Head of caudate nucleus (tissue), 42 donors: ENCODE measurements at places on chromosomes 7 and 10.

- no peak for DNase-seq
Observed at GRCh38 chr10:74612195-74612594, 214.2 kb upstream of the KAT6B start.

GRCh38 chr7:29805031-29805430 is 1.3 kb upstream of the WIPF3 start:
- DNase-seq, result no peak

DNA sequence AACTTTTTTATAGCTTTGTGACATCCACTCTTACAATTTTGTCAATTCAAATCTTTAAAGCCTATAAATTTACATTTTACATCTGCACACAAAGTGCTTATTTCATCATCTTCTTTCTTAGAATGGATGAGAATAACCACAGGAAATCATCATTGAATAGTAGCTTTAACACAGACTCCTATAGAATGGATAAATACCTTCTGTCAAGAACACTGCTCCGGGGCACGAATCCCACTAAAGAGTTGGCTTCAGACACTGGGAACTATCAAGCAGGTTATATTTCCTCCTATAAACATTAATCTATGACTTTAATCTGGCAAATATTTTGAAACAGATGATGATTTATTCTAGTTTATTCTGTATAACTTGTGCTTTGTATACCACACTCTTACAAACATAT is 269.7 kb upstream of the TPK1 start:
- no peak for DNase-seq

DNA sequence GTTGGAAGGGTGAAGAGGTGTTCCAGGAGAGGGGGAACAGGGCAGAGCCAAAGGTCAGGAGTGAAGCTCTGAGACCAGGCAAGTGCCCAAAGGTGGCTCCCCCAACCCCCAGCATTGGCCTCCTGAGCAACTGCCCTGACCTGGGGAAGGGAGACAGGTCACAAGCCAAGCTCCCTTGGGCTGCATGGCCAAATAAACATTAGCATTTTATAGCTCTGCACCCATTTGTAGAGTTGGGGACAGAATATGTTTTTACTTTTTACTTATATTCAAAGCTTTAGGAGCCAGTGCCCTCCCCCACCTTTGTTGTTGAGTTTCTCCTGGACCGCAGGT is 4.0 kb downstream of the UNC5B start:
- DNase-seq, result no peak

DNA sequence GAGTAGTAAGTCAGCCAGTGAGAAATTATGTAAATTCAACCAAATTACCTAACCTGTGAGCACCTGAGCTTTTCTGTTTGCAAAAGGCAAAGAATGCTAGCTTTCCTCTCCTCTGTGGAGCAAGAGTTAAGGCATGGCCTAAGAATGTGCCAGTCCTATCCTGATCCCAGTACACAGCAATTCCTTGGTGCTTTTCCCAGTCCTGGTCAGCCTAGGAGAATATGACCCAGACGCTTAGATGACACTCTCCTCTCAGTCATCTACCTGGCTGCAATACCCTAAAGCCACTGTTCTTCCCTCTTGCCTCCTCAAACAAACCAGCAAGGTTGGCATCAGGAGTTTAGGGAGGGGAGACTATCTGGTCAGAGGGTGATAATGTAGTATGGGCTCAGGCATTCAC is 4.1 kb downstream of the PDLIM1 start:
- DNase-seq, result no peak

DNA sequence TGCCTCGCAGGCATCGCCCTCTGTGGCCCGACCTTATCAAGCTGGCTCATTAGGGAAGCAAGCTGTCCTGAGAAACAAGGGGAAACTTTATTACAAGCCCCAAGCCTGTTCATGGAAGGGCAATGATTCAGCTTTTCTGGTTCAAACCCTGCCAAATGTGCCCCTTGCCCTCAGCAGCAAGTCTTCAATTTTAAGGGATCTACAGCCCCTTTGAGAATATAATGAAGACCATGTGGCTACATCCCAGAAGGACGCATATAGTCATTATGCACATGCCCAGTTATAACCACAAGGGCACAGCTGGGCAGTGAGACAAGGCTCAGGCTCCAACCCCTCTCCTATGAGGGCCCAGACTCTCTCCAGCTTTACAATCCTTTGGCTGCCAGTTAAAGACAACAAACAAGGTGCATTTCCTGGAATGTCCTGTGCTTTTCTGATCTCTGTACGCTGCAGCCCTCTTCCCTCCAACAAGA is 56.7 kb downstream of the DDC start:
- DNase-seq, result no peak

- DNase-seq, result no peak
Observed at GRCh38 chr10:4819707-4820106, 6.3 kb upstream of the AKR1E2 start.

- no peak for DNase-seq
Observed at GRCh38 chr10:26703096-26703495, 5.6 kb downstream of the PDSS1 start.

DNA sequence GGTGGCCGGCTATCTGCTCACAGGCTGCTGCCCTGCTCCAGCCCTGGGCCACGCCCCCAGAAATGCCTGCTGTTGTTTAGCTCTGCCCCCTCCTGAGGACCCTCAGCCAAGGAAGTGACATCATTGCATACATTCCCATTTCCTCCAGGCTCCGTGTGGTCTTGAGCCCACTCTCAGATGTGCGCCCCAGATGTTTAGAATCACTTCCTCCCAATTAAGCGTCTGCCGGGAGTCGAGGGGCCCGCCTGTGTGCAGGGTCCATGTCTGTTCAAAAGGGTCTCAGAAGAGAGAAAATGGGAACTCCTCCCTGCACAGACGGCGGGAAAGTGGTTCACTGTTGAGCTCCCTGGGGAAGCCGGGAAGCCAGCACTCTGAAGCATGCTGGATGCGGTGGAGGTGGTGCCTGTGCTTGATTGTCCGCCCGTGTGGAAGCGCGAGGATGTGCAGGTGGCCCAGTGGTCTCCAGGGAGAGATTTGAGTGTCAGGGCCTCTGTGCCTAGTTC is 116.9 kb upstream of the PPIF start:
- no peak for DNase-seq

DNA sequence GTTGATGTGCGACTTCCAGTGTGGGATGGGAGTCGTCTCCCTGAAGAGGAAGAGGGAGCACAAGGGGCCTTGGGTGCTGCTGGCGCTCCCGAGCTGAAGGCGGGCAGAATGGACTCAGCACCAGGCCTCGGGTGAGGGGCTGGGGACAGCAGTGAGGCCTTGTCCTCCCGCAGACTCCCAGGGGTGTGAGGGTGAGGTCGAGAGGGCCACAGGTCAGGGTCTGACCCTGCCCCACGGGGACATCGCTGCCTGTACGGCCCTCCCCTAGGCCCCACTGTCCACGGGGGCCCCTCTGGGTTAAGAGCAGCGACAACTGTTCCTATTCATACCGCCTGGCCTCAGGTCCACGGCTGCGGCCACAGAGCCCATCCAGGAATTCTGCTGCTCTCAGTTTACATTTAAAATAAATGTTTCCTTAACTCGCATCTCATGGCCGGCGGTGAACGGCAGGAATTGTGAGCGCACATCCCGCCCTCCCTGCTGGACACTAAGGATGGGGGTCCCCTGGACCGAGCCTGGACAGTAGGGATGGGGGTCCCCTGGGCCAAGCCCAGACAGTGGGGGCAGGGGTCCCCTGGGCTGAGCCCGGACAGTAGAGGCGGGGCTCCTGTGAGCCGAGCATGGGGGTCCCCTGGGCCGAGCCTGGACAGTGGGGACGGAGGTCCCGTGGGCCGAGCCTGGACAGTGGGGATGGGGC is 61.7 kb downstream of the PDGFA start:
- no peak for DNase-seq

- no peak for DNase-seq
Observed at GRCh38 chr7:113176836-113177235, 58.5 kb upstream of the SMIM30 start.

DNA sequence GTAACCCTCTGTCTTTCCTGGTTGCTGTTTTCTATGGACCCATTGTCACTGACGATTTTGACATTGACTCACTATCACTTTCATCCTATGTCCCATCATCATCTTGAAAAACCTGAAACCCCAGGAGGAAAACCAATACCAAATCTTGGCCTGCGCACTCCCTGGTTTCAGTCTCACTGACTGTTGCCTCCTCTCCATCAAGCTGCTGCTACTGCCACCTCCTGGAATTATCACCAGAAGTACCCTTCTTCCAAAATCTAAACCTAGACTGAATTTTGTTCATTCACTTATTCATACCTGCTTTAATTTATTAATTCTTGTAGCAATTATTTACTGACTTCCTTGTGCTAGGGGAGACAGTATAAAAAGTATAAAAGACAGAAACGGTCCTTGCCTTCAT is 44.5 kb upstream of the ACBD5 start:
- no peak for DNase-seq

GRCh38 chr7:112118581-112119566 is 87.3 kb downstream of the DOCK4 start:
- DNase-seq, result no peak

DNA sequence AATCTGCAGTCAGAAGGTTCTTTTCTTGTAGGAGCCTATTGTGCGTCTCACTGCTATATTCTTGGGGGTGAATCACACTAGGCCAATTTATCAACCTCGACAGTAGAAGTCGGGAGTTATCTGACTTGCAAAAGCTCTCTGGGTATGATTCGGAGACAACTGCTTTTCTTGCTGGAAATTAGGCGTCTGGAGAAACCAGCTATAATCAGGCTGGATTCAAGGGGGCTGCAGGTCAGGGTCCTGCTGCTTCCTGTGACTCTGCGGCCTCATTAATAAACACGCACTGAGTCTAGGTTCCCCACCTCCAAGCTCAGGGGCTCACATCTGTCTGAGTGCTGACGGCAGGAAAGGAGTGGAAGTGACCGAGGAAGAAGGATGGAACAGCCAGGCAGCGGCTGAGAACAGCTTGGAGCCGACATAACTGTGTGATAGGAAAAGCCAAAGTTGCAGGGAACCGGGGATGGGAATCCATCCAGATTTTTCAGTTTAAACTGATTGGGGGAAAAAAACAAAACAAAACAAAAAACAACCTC is 184.6 kb downstream of the FANK1 start:
- DNase-seq, result no peak

DNA sequence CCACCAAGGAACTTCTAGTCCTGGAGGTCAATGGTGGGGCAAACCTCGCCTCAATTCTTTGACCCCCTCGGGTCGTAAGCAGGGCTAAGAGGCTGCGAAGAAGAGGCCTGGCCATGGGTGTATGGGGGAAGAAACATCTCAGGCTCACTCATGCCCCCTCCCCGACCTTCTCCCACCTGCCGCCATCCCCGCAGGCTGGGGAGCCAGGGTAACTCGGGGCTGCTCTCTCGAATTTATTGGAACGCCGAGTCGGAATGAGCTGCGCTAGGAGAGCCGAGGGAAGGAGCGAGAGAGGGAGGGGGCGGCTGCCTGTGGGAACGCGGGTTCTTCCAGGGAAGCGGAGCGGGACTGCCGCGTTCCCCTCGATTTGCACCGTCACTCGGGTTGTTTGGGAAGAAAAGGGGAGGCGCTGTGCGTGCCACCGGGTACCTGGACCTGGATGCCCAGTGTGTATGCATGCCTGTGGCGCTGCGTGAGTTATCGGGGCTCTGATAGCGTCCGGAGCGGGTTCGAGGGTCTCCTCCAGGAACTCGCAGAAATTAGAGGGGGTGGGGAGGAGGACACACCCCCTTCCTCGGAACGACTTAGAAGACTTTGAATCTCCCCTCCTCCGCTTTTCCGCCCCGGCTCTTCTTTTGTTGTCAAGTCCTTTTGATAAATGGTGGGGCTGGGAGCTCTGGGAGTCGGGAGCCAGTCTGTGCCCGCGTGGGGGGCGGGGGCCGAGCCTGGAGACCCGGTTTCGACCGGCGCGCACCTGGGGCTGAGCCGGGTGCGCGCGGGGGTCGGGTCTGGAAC is 1.8 kb upstream of the ZNF503 start:
- DNase-seq, result peak; percentile 66

GRCh38 chr10:78044699-78045098 is 11.0 kb downstream of the RPS24 start:
- DNase-seq, result no peak

DNA sequence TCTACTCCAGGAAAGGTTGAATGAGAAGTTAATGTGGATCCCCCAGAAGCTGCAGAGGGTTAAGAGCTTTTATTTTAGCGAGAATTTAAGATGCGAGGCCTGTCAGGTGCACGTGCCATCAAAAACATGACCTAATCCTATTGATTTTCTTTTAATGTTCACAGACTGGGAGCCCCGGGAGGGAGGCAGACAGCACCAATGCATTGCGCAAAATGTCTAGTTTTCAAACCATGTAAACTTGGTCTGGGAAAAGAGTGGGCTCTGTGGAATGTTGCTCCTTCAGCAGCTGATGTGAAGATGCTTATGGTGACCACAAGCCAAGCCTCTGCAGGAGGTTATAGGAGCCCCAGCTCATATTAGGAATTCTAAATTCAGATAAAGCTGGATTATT is 172.0 kb upstream of the ITGB1 start:
- no peak for DNase-seq

DNA sequence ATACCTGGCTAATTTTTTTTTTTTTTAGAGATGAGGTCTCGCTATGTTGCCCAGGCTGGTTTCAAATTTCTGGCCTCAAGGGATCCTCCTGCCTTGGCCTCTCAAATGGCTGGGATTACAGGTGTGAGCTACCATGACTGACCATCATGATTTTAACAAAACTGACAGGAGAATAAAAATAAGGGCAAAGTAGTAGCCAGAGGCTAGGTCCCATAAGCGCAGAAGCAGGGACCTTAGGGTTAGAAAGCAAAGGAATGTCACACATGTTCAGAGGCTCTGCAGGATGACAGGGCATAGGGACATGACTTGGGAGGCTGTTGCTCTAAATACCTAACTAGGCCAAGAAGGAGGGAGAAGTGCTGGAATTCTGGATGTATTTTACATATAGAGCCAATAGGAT is 5.1 kb upstream of the LIMK1 start:
- no peak for DNase-seq

DNA sequence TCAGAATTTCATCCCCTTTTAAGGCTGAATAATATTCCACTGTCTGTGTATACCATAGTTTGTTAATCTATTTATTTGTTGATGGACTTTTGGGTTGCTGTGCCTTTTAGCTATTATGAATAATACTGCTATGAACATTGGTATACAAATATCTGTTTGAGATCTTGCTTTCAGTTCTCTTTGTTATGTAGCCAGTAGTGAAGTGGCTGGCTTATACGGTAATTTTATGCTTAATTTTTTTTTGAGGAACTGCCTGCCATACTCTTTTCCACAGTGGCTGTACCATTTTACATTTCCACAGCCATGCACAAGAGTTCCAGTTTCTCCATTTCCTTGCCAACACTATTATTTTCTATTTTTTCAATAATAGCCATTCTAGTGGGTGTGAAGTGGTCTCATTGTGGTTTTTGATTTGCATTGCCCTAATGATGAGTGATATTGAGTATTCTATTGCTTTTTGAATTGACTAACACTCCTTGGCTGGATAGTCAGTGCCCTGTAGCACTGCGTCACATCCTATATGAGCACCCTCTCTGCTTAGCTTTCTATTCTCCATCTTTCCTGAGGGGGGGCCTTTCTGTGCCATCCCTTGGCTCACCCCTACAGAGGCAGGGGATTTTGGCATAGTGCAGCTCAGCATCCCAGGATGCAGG is 29.4 kb upstream of the RAPGEF5 start:
- DNase-seq, result no peak
